ENCODE measurements at places on chromosomes 1 and 21.

DNA sequence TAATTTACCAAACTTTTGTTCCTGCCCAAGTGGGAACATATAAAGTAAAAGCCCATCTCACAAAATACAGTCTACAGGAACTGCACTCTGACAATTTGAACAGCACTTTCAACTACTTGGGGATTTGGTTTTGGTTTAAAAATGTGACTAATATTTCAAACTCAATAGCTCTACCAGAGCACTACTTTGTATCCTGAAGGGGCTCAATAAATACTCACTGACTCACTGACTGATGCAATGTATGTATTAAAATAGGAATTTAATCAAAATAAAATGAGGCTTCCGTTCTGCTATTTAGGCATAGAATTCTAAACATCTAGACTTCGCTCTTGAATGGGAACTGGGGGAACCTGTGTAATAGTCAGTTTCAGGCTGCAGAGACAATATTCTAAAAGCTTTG lies 21.9 kb downstream of the EFCAB14 start:
- no peak for DNase-seq

GRCh38 chr21:44271558-44272283 lies 10.0 kb upstream of the DNMT3L start:
- no peak for DNase-seq

GRCh38 chr1:28887835-28888682 lies 26.3 kb upstream of the EPB41 start:
- DNase-seq, result no peak

GRCh38 chr1:243946946-243947345 lies 96.9 kb upstream of the AKT3 start:
- no peak for DNase-seq

- DNase-seq, result no peak
These were observed 46.7 kb downstream of the PGBD5 start for GRCh38 chr1:230379462-230379861.

DNA sequence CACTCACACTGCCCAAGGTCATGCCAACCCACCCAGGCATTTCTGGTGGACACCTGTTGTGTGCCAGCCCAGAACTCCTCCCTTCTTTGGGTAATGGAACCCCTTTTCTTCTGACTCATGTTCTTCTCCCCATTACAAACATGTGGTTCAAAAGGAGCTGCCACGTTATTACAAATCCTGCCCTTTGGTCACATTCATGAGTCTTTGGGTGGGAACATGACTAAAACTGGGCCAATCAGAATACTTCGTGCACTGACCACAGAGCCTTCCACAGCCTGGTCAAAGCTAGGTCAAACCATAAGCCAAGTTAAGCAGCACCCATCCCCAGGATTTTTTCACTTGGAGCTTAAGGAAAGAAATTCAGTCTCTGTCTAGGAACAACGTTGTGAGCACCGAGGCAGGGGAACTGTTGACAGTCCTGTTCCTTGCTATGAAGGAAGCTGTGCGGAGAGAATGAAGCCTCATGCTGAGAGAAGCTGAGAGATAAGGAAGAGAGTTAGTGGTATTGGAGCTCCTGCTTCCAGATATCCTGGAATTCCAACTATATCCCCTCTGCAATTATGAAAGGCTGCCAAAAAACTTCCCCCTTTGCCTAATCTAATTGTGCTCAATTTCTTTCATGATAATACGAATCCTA lies 46.8 kb upstream of the DIPK1A start:
- no peak for DNase-seq

DNA sequence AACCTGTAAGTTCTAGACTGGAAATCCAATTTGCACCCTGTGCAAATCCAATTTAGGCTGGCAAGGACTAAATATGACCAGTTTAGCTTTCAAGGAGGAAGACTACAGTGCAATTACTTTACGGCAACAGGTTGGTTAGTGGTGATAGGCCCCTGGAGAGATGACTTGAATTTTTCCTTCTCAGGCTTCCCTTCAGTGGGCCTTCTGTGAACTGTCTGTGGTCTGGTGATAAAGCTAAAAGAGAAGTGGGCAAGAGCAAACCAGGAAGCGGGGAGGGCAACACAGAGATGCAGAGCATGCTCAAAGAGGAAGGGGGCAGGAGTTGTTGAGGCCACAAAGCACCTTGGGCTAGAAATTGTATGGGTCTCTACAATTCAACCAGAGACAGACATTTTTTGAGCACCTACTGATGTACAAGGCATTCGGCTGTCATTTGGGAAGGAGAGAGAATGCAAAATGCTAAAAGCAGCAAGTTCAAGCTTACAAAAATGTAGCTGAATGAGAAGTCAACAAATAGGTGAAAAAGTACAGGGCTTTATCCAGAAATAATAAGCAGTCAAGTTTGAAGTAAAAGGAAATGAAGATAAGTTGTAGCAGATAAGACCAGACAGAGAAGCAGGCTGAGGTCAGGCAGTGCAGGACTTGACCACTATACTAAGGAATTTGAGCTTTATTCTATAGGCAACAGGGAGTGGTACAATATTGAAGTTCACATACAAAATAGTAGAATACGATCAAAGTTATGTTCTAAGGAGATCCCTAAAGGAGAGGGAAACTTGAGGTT lies 23.9 kb downstream of the INPP5B start:
- DNase-seq, result no peak

DNA sequence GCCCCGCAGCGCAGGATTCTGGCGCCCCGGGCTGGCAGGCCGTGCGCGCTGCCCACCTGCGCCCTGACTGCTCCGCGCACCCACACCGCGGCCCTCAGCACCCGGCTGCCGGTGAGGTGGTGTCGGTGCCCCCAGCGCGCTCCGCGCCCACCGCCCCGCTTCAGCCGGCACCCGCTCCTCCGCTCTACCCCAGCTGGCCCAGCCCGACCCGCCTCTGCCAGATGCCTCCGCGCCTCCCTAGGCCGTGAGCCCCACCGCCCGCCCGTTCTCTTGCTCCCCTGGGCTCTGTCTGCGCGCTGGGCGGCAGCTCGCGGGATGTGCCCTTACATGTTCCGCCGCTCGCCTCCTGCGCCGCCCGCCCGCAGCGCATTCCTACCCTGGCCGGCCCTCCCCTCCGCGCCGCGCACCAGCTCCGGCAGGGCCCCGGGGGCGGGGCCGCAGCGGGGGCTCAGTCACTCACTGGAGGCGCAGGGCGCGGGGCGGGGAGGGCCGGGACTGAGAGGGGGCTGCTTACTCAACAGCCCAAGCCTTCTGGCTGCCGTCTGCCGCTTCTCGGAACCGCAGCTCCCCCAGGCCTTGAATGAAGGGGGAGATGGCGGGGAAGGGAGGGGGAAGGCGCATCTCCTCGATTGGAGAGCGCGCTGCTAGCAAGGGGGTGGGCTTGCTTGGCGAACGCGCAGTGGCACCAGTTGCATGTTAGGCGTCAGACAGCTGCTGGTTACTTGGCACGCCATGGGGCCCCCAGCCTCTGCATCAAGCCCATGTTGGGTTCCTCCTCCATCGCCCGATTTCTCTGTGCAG lies at the start of gene PHLDA3:
Gene PHLDA3 (minus strand): TSS at position 345 of the 801 bp plus-strand sequence. CDS start 402 bp downstream, outside the sequence.
- DNase-seq, result no peak

DNA sequence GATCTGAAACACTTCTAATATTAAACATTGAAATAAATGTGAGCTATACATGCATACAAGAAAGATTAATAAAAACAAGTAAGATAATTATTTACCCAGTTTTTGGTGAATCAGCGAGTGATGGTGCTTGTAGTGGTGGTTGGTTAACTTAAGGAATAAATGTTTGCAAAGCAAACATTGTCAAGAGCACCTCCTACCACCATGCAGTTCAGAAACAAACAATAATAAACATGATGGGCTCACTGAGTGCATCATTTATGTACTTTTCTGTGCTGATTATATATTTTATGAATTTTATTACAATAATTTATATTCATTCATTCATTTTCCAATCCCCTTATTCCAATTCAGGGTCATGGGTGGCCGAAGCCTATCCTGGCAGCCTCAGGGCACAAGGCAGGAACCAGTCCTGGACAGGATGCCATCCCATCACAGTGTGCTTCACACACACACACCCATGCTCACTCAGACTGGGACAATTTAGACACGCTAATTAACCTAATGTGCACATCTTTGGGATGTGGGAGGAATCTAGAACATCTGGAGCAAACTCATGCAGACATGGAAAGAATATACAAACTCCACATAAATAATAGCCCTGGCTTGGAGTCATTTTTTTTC lies 57.8 kb downstream of the ZMYM4 start:
- no peak for DNase-seq

GRCh38 chr1:97423403-97423802 lies 497.4 kb downstream of the DPYD start:
- no peak for DNase-seq

DNA sequence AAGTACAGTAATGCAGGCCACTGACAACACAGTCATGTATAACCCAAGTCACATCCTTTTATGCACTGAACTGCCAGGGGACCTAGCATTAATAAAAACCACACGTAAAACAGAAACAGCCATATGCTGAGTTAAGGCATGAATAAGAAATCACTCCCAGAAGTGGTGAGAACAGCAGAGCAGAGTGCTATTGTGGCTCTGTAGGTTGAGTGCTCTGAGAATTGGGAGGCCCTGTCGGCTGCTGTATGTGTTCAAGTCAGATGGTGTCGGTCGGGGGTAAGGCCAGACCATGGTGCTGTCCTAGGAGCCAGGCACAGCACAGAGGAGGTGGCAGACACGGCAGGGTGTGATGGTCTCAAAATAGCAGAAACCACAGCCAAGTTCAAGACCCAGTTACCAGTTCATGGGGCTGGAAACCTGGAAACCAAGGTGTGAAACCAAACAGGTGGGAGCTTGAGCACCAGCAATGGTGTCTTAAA lies 126.6 kb upstream of the COA6 start:
- no peak for DNase-seq

DNA sequence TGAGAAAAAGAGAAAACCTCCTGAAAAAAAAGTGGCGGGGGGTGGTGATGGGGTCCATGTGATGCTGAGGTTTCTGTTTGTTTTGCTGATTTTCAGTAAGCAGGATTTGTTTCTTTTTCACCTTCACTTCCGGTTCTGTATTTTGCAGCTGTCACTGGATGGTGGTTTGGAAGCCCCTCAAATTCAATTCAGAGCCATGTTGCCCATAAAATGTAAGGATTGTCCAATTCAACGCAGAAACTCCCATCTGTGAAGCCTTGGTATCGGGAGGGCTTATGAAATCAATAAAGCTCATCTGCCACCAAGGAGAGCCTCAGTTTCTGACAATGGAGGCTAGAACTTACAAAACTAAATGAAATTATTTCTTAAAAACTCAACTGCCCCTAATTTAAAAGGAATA lies 12.1 kb downstream of the CAPN8 start:
- no peak for DNase-seq

DNA sequence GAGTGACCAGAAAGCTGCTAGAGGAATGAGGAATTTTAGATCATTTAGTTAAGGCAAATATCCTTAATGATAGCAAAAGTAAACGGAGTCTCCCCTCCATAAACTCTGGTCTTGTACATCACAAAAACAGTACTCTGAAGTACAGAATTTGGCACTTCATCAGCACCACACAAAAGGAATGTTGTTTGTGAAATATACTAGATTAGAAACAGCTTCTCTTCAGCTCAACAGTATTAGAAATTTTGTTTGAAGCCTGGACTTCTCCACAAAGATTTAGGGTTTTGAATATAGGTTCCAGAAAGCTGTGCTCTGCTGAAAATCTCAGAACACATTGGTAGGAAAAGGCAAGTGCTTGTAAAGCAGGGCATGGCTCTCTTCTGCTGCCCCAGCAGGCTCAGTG lies 135.1 kb upstream of the PTGFR start:
- DNase-seq, result no peak

DNA sequence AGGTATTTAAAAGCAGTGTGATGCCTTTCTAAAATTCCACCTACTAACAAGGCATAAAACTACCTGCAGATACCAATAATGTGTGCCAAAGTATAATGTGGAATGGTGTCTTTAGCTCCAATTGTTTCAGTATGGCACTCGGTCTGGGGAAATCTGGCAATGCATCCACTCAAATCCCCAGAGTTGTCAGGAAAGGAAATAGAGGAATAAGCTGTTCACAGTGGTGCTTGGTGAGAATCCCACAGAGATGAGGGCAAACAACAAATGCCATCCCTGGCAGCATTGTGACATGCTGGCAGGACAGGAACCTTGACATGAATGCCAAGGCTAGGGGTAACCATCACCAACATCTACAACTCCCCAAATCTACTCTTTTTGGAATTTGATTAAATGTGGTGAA lies 240.7 kb downstream of the BARHL2 start:
- no peak for DNase-seq

DNA sequence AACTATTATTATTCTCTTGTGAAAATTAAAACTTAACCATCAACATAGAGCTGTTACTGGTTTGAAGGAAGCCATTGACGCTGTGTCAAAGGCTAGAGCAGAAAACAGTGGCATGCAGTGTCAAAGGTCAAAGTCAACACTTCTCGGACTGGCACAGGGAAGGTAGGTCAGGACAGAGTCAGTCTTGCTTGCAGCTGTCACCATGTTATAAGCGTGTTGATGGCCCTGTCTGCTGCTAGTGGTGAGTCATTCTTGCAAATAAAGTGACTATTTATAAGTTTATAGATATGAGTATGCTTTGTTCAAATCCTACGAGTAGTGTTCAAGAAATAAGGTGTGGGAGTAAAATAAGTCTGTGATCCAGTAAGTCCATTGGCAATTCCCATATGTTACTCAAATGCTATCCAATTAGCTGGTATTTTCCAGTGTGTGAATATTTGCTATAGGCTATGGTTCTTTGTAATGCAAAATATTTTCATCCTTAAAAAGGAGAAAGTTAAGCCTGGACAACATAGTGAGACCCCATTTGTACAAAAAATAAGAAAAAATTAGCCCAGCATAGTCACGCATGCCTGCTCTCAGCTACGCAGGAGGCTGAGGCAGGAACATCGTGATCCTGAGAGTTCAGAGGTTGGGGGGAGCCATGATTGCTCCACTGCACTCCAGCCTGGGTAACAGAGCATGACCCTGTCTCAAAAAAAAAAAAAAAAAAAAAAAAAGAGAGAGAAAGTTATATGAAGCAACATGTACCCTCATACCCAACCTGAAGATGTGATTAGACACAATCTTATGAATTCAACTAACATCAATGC lies 26.3 kb upstream of the TINAGL1 start:
- no peak for DNase-seq

- DNase-seq, result no peak
These were observed 145.8 kb upstream of the SAMSN1 start for GRCh38 chr21:14691914-14692313.

- DNase-seq, result no peak
These were observed 100.4 kb downstream of the BRINP3 start for GRCh38 chr1:190377294-190377693.

GRCh38 chr1:112904831-112905261 lies 51.1 kb downstream of the SLC16A1 start:
- DNase-seq, result no peak

DNA sequence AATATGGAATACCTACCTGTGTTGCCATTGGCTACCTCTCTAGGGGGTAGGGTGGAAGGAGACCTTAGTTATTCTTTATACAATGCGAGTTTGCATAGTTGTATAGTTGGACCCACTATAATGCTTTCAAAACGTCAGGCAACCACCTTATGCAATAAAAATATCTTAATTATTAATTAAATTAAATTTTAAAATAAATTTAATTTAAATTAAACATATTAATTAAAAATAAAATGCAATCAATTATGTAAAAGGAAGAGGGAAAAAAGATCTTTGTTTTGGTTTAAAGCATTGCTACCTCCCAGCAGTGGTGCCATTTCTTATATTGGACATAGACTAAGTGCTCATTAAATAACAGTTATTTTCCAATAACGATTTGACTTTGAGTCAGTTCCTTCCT lies 22.3 kb downstream of the GPA33 start:
- DNase-seq, result no peak

GRCh38 chr1:186435336-186435735 lies 25.6 kb downstream of the PDC start:
- DNase-seq, result no peak

- no peak for DNase-seq
These were observed 180.1 kb downstream of the C1orf94 start for GRCh38 chr1:34356853-34357252.
